ENCODE measurements at places on chromosomes 12 and 14.

- no peak for DNase-seq
These were observed 80.3 kb upstream of the NOS1 start for GRCh38 chr12:117441751-117442150.

DNA sequence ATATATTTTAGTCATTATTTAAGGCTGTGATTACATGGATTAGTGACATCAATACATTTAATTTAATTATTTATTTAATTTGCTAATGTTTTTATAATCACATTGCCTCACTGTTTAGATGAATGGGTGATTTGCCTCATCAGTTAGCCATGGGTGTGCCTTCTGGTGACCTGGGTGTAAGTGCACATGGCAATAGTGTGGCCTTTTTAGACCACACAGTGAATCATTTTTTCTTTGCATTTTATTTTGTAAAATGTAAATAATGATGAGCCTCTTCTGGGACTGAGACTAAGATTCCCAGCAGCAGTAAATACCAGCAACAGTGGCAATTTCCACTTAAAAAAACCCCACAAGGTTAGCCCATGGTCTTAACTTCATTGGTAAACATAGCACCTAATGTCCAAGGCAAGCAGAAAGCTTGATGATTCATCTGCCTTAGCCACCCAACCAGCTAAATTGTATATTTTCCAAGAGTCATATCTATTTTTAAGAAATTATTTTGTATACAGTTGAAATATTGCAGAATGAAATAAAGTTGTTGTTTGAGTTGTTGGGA is 235.9 kb upstream of the NOVA1 start:
- no peak for DNase-seq

- no peak for DNase-seq
These were observed 4.1 kb upstream of the SERPINA1 start for GRCh38 chr14:94392510-94392935.

DNA sequence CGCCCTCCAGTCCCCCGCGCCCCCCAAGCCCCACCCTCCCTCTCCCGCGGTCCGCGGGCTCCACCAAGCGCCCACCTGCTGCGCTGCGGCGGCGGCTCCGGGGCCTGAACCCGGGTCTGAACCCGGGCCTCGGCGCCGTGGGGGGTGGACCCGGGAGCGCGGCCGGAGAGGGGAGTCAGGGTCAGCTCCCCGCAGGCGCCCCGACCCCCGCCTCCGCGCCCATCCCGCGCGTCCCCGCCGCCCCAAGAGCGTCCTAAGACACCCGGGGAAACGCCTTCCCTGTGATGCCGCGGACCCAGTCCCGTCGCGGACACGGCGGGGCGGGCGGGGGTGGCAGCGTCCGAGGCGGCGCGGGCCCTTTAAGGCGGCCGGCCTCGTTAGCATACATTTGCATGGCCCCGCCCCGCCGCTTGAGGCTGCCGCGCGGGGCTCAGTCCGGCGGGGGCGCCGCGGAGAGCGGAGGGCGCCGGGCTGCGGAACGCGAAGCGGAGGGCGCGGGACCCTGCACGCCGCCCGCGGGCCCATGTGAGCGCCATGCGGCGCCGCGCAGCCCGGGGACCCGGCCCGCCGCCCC is at the start of gene MMP17:
TSS of gene MMP17 (plus strand) at position 433 of the 574 bp plus-strand sequence. CDS start at position 535, 102 bp downstream.
- DNase-seq, result no peak

GRCh38 chr12:124655048-124655697 is 87.8 kb upstream of the NCOR2 start:
- peak; percentile 47 for DNase-seq

- no peak for DNase-seq
These were observed 2.5 kb upstream of the CACNA2D4 start for GRCh38 chr12:1920971-1921370.

GRCh38 chr14:74491956-74492775 is 939 bp downstream of the NPC2 start:
- peak; percentile 41 for DNase-seq

GRCh38 chr14:50036637-50037036 is 79.7 kb downstream of the VCPKMT start:
- no peak for DNase-seq

DNA sequence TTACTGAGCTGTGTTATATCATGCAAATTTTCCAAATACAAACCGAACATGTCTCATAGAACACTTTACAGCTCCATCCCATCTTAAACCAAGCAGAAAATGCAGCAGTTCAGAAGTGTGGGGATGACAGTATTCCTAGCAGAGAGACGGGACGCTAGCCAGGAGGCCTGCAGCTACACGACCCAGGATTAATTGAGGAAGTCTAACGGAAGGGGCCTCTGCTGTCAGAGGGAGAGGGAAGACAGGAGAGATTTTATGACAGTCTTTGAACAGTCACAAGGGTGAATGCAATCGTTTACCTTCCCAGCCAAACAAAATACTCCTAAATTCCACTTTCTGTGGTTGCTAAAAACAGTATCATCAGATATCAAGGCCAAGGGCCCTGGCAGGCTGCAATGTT is 261.9 kb downstream of the TMEM132D start:
- no peak for DNase-seq
